OCI-LY7 (cell line): ENCODE measurements at places on chromosomes 2 and 18.

DNA sequence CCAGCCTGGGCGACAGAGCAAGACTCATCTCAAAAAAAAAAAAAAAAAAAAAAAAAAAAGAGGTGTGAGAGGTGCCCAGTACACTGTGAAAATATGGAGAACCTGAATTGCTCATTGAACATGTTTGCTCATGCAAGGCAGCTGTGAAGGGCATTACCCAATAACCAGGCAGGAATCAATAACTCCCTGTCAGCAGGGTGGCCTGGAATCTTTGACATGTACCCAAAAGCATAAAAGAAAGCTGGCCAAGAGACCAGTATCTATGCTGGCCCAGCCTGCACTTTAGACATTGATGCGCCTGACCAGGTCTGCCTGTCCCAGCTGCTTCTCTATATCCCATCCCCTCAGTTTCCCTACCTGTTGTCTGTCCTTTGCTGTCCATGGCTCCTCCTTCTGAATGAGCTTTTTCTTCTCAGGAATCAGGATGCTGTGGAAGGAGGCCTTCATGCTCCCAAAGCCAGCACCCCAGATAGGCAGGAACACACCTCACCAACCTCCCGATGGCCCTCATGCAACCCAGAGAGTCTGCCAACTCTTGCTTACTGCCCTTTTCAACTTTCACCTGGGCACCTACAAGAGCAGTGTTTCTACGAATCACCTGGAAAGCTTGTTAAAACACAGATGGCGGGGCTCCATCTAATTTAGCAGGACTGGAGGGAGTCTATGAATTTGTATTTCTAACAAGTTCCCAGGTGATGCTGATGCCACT lies 83.4 kb upstream of the PPP1CB start:
- DNase-seq: no peak

DNA sequence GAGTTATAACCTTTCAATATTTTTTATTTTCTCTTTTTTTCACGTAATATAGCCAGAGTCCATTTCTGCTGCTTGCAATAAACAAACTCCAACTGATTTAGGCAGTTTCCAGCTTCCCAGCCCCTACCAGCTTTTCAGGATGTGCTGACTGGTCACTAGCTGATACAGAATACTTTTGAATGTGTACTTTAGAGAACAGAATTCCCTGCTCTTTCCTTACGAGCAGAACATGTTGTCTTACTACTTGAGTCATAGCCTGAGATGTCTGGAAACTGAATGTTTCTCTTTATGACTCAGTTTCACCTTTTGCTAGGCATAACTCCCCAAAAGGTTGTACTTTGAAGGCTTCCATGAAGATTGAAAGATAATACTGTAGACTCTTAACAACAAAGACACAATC lies 44.5 kb upstream of the KCNE4 start:
- no peak for DNase-seq

GRCh38 chr18:74342416-74343043 lies 26.9 kb downstream of the C18orf63 start:
- DNase-seq: peak; percentile 19

GRCh38 chr18:23805898-23806297 lies 116.6 kb downstream of the LAMA3 start:
- no peak for DNase-seq

- no peak for DNase-seq
These were observed 174.8 kb downstream of the GALNT13 start for GRCh38 chr2:154046493-154046892.

DNA sequence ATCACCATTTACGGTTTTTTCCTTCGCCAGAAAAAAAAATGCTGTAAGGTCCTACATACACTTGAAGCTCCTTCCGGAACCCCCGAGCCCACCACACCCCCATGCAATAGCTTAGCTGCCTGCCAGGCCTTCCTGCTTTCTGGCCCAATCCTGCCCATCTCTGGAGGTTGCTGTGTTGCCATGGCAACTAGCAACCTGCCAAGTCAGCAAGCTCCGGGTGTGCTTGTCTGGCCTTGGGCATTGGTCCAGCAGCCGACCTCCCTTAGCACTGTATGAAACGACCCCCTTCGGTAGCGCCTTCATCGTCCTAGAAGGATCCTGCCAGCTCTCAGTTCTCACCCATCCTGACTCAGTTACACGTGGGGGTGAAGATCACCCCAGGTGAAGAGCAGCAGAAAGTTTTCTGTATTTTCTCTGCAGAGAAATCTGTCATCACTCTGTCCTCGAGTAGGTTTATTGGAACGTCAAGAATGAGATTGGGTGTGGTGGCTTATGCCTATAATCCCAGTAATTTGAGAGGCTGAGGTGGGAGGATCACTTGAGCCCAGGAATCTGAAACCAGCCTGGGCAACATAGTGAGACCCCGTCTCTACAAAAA lies 47.4 kb upstream of the MTCL1 start:
- no peak for DNase-seq

DNA sequence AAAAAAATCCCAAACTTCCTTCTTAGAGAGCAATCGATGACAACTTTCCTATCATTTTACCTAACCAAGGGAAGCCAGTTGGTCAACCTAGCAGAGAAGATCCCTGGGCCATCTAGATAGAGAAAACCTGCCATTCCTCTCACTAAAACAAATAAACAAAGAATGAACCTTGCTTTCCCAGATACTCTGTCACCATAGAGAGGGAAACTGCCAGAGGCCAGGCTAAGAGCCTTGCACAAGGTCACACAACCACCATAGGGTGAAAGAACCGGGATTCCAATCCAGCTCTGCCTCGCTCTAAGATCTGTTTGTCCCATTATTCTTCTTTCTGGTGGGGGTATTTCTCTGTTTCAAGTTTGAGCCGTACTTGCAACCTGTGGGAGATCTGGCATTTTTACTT lies 154.6 kb downstream of the CYRIA start:
- DNase-seq: no peak

DNA sequence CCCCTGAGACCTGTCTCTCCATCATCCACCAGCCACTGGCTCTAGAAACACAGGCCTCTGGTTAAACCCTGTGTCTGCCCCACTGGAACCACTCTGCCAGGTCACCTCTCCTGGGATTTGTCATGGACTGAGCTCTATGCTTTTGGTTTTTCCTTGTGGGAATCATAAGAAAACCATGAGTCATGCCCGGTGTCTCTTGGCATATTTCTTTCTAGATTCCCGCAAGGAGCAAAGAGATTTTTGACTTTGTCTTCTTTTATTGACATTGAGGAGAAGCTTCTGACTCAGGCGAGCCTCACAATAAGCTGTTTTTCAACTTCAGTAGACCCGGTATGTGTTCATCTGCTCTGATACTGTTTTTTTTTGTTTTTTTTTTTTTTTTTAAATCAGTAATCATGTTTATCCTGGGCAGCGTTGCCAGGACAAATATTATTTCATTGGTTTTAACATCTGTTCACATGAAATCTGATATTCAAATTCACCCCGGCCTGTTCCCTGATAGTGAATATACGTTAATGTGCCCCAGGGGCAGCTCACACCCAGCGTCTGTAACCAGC lies 207.1 kb downstream of the ACKR3 start:
- DNase-seq: no peak

DNA sequence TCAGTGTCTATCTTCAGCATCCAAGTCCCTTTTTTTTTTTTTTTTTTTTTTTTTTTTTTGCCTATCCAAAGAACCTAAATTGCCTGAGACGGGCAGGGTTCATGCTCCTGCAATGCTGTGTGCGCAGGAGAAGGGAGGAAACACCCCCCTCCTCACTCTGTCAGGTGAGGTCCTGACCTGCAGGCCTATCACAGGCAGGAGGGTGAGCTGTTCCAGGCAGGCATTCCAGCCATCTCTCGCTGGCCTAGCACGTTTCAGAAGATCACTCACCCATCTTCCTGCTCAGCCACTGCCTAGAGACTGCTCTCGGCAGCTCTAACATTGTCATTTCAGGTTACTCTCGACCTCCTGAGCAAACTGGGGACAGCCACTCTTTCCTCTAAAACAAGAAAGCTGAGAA lies 48.4 kb upstream of the LAPTM4A start:
- no peak for DNase-seq

DNA sequence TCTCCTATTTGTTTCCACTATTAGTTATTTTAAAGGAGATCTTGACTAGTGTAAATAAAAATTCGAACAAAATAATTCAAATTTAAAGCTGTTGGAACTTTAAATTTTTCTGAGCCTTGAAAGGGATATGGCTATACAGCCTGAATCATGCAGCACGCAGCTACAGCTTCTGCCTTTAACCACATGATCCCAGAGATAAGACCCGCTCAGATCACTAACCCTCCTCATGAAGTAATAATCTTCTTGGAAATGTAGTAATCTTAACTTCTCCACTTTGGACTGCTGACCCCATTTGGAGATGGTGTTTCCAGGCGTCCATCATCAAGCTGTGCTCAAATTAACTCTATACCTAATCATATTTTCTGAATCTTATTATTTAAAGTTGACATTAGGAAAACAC lies 336.6 kb downstream of the DSC3 start:
- no peak for DNase-seq

DNA sequence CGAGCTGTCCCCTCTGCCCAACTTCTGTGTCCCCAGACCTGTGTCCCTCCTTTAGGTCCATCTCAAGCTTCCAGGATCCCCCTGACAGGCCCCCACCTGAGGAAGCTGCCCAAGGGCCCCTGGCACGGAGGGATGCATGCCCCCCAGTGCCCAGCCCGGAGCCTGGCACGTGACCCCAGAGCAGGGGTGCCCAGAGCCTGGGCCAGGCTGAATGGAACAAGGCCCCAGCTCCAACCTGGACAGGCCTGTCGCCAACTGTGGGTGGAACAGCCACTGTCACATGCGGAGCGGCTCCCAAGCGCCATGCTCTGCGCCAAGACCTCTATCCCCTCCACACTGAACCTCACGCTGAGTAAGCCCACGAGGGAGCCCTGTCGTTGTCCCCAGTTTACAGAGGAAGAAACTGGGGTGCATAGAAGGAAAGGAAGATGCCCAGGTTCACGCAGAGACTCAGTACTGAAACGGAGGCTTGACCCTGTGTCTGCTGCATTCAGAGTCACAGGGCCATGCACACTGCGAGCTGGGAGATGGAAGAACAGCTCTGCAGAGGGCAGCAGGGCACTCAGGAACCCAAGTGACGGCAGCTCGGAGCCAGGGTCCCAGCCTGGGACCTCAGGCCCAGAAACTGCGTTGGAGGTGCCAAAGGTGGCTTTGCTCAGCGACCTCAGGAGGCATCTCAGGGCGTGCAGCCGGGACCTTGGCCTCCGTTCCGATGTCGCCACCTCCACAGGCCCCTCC lies 5.5 kb upstream of the ECEL1 start:
- DNase-seq: no peak

DNA sequence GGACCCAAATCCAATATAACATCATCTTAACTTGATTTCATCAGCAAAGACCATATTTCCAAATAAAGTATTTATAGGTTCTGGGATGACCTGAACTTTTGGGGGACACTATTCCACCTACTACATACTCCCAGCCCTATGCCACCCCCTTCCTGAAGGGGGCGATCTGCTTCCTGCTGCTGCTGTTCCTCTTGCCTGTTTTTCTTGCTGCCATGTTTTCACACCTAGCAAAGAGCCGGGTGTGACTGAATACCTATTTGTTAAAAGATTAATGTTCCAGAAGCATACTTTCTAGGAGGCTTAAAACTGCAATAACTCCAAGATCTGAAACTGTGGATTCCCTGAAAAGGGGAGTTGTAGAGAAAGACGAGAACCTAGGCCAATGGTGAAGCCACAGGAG lies 89.7 kb downstream of the ICOS start:
- DNase-seq: peak; percentile 23

DNA sequence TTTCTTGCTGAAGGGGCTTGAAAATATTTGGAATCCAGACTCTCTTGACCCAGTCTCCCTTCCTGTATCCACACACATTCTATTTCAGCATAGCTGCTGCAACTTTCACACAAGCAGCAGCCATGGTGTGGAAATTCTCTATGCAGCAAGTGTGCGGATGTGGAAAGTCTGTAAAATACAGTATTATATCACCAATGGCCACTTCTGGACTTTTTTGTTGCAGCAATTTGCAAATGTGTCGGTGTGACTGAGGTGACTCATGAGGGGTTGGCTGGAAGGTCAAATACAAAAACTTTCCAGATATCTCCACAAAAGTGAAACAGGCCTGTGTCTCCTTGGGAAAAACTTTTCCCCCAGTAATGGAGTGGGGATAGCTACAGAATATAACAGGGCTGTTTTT lies 299.3 kb upstream of the GYPC start:
- DNase-seq: no peak

DNA sequence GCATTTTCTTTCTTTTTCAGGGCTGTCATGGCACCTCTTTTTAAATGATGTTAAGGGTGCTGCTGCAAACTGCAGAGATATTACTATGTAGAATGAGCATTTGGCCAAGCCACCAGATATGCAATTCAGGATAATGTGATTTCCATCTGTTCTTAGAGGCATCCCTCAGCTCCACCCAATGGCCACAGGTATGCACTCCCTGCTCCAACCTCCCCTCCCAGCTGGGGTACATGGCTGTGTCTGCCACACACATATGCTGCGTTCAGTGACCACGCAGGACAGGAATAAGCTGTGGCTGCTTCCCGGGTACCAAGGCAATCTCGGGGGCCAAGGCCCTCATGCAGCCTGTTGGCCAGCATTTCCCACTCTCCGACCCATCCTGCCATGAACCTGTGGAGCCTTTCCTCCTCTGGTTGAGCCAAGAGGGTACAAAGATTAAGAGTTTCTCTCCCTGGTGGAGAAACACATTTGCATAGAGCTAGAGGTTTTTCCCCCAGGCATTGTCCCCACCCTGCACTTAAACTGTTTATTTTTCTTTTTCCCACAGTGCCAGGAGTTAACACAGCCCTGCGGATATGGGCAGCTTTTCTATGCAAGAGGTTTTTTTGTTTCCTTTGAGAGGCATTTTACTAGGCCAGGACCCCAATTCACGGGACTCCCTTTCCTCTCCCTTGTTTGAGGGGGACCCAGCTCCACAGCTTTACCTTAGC lies 147.0 kb downstream of the GCA start:
- DNase-seq: no peak
